ENCODE measurements at places on chromosomes 1 and 21. TPM values are rescaled to one million over a fixed set of nuclear protein-coding genes. Genes with fewer than 3 reads are reported as not detected.

Gene LCE6A
- total RNA-seq = not detected

GRCh38 chr1:212525479-212526110 lies 83.0 kb upstream of the ATF3 start:
- no peaks in the 10 kb centered on the region for H3K36me3 ChIP-seq
- no peak for DNase-seq
- H3K4me3 ChIP-seq = no peak overlapping the region
- H3K27me3 ChIP-seq = peaks cover 7% of the 10 kb centered on the region

Gene NBPF10
- total RNA-seq = 0.86 TPM

DNA sequence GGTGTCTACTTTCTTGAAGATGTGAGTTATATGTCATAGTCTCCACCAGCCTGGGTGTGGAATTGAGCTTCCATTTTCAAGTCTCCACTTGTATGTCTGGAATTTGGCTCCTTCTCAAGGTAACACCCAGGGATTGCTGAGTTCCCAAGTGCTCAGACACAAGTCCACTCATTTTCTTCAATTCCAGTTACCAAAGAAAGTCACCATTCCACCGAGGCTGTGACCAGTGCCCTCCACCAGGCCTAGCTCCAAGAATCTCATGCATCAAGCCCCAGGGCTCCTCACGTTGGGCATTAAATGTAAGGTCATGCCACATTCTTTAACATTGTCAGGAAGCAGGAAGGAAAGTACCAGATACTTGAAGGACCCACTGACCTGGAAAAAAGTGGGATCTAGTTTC lies 2.4 kb upstream of the RAB4A start:
- H3K4me1 ChIP-seq = peaks cover 34% of the 10 kb centered on the region
- DNase-seq = no peak
- no peaks in the 10 kb centered on the region for H3K27me3 ChIP-seq
- peak overlapping the region; percentile 77 for H3K27ac ChIP-seq

GRCh38 chr1:3000671-3001470 lies 20.4 kb upstream of the ACTRT2 start:
- no peak overlapping the region for H3K27ac ChIP-seq
- H3K36me3 ChIP-seq = no peaks in the 10 kb centered on the region
- H3K27me3 ChIP-seq = no peaks in the 10 kb centered on the region
- no peak overlapping the region for H3K4me3 ChIP-seq
- no peak for DNase-seq

Gene MNDA
- total RNA-seq = 1.2 TPM

GRCh38 chr1:228842094-228842775 lies 107.0 kb downstream of the RHOU start:
- H3K27ac ChIP-seq = peak overlapping the region; percentile 14
- DNase-seq = peak; percentile 63
- no peaks in the 10 kb centered on the region for H3K27me3 ChIP-seq
- H3K4me1 ChIP-seq = no peaks in the 10 kb centered on the region
- H3K36me3 ChIP-seq = no peaks in the 10 kb centered on the region

Gene OR2T29
- not detected for total RNA-seq

- no peaks in the 10 kb centered on the region for H3K36me3 ChIP-seq
- no peak for DNase-seq
- H3K27ac ChIP-seq = no peak overlapping the region
- no peaks in the 10 kb centered on the region for H3K27me3 ChIP-seq
- H3K4me3 ChIP-seq = no peak overlapping the region
These were observed 153.3 kb upstream of the SGIP1 start for GRCh38 chr1:66380452-66381212.

DNA sequence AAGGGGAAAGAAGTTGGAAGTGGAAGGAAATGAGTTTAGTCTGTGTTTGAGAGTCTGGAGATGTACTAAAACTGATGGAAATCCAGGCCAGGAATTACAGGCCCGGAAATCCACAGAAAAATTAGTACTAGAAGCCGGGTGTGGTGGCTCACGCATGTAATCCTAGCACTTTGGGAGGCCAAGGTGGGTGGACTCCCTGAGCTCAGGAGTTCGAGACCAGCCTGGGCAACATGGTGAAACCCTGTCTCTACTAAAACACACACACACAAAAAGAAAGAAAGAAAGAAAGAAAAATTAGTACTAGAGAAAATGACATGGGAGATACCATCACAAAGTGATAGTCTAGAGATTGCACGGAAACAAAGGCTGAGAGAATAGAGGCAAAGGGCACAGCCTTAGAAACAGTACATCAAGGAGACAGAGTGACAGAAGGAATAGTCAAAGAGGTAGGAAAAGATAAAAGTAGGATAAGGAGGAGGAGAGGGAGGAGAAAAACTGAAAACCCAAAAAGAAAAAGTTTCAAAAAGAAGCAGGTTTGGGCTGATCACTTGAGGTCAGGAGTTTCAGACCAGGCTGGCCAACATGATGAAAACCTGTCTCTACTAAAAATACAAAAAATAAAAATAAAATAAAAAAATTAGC lies 4.8 kb upstream of the TAF13 start:
- peak overlapping the region; percentile 53 for H3K27ac ChIP-seq
- no peaks in the 10 kb centered on the region for H3K27me3 ChIP-seq
- H3K36me3 ChIP-seq = no peaks in the 10 kb centered on the region

- no peak overlapping the region for H3K4me3 ChIP-seq
- no peak overlapping the region for H3K27ac ChIP-seq
- DNase-seq = no peak
- H3K36me3 ChIP-seq = peaks cover 81% of the 10 kb centered on the region
- no peaks in the 10 kb centered on the region for H3K4me1 ChIP-seq
These were observed 17.3 kb downstream of the GLRX2 start for GRCh38 chr1:193087893-193088292.

- H3K4me3 ChIP-seq = no peak overlapping the region
- DNase-seq = no peak
- no peaks in the 10 kb centered on the region for H3K27me3 ChIP-seq
- no peaks in the 10 kb centered on the region for H3K4me1 ChIP-seq
- no peak overlapping the region for H3K27ac ChIP-seq
- no peaks in the 10 kb centered on the region for H3K36me3 ChIP-seq
These were observed 4.7 kb downstream of the C1orf210 start for GRCh38 chr1:43280692-43281091.

DNA sequence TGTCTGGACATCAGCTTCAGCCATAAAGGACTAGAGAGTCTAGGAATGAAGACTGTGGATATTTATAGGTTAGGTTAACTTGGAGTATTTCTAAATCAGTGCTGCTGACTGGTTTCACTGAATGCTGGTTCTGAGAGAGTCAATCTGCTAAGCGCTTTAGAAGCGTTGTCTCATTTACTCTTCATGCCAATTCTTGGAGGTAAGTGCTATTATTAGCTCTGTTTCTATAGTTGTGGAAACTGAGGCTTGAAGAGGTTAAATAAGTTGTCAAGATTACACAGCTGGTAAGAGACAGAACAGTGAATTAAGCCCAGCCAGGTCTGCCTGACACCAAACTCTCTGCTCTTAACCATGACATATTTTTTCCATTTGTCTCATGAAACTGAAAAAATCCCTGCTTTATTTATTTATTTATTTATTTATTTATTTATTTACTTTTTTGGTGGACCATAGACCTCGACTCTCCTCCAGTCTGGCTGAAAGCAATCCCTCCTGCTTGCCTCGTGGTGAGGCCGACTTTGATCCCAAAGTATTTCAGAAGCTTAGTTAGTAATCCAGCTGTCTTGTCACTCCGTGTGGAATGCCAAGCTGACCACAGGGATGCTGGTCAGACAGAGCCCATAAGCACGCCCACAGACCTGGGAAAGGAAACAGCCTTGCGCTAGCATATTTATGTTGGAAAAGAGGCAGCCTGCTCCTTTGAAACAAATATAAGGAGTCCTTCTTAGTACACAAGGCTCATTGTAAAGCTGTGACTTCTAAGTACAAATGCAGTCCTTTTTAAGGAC lies 16.9 kb downstream of the NTMT2 start:
- no peaks in the 10 kb centered on the region for H3K27me3 ChIP-seq
- peak; percentile 47 for DNase-seq
- H3K4me1 ChIP-seq = peaks cover 7% of the 10 kb centered on the region

DNA sequence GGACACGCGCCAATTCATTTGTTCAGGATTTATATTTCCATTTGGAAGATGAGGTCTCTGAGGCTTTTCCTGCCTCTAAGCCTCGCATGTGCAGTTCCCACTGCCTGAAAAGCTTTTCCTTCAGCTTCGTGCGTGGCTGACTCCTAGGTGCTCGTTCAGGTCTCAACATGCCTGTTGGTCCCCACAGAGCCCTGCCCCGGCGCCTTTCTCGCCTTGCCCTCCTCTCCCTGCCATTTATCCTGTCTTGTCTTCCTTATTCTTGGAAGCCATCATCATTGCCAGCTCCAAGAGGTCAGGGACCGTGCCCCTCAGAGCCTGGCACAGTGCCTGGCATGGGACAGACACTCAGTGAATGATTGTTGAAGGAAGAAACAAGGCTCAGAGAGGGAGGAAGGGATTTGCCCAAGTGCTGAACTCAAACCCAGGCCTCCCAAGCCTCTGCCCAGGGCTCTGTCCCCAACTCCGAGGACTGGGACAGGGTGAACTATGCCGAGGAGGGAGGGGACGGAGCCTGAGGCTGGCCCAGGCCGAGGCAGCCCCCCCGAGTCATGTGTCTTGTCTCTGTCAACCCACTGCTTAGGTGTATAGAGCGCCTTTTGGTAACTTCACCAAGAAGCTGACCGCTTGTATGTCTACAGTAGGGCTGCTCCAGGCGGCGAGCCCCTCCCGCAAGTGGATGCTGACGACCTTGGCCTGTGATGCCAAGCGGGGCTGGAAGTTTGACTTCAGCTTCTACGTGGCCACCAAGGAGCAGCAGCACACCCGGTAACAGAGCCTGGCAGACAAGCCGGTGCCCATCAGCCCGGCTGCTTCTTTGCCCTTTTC lies 47.3 kb downstream of the DISP3 start:
- peaks cover 6% of the 10 kb centered on the region for H3K27me3 ChIP-seq
- H3K27ac ChIP-seq = no peak overlapping the region
- H3K4me3 ChIP-seq = no peak overlapping the region
- DNase-seq = no peak
- no peaks in the 10 kb centered on the region for H3K4me1 ChIP-seq

- no peak for DNase-seq
- no peaks in the 10 kb centered on the region for H3K36me3 ChIP-seq
- no peaks in the 10 kb centered on the region for H3K27me3 ChIP-seq
- H3K27ac ChIP-seq = no peak overlapping the region
These were observed 155.3 kb downstream of the MAGI3 start for GRCh38 chr1:113545626-113546025.

DNA sequence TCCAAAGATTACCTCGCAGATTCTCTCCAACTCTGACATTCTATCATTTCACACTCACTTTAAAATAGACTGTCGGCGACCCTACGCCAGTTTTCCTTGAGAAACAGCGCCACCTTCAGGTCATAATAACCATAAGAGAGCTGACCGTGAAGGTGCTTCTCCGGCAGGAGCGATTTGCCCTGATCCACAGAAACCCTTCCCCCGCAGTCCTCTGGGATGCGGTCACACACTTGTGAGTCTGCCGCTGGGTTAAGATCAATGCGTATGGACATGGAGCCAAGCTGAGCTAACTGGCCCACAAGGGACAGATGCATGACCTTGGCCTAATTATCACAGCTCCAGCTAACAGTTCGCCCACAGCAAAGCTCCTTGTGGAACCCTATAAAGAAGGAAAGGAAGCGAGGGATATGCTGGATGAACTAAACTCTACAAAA lies 32.8 kb upstream of the IFNAR2 start:
- DNase-seq = peak; percentile 35
- no peaks in the 10 kb centered on the region for H3K27me3 ChIP-seq
- H3K4me3 ChIP-seq = peak overlapping the region; percentile 5
- peaks cover 17% of the 10 kb centered on the region for H3K4me1 ChIP-seq

- no peak overlapping the region for H3K4me3 ChIP-seq
- peaks cover 22% of the 10 kb centered on the region for H3K4me1 ChIP-seq
- H3K27ac ChIP-seq = peak overlapping the region; percentile 79
- H3K27me3 ChIP-seq = no peaks in the 10 kb centered on the region
- peak; percentile 89 for DNase-seq
These were observed 32.4 kb downstream of the EIF2D start for GRCh38 chr1:206579747-206580437.

DNA sequence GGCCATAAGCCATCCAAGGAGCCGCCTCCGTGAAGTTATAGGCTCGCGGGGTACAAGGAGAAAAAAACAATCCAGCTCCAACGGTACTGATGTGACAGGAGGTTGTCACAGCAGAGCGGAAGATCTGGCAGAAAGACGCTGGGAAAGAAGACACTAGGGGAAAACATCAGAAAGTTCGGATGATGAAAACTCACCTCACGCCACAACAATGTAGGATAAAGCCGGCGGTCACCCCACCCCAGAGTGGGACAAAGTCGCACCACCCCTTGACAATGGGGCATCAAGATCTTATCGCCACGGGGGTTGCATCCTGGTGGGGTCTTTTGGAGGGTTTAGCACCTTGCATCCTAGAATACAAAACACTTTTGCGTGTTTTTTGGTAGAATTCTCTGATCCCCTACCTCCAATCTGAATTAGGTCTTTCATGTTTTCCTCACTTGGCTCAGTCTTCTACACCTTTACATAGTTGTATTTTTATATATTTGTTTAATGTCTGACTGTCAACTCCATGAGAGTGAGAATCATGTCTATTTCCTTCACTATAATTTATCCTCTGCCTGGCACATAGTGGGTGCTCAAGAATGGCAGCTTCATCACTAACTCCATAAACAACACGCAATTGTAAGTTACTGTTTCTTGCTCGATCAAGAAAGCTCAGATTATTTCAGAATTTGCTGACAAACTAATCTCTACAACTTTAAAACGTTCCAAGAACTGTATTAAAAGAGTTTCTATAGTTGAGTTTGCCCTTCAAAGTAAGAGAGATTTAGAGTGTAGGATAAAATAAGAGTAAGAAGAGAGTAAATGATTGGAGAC lies 611 bp upstream of the ZSWIM5 start:
- peaks cover 12% of the 10 kb centered on the region for H3K4me1 ChIP-seq
- H3K36me3 ChIP-seq = no peaks in the 10 kb centered on the region
- no peak for DNase-seq
- peak overlapping the region; percentile 73 for H3K27ac ChIP-seq

DNA sequence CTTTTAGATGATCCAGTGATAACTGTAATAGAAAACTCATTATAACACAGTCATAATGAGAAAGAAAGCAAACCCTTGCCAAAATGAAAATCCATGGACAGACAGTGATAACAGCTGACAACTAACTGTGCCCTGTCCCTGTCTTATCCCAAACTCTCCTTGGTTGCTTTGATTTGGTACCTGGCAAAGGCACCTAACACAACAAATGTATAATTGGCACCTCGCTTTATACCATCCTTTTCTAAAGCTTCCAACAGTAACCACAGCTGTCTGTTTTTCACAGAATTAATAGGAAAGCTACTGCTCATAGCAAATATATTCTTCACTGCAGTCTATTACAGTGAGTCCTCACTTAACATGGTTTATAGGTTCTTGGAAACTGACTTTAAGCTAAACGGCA lies 118.4 kb upstream of the KRTAP19-8 start:
- H3K4me3 ChIP-seq = no peak overlapping the region
- no peaks in the 10 kb centered on the region for H3K36me3 ChIP-seq
- DNase-seq = no peak
- no peaks in the 10 kb centered on the region for H3K27me3 ChIP-seq

Data from psoas muscle (tissue), 8 donors.